K562 (cell line): ENCODE measurements at places on chromosomes 16 and 17. TPM values are rescaled to one million over a fixed set of nuclear protein-coding genes. Genes with fewer than 3 reads are reported as not detected.

The TNK1 gene
- 4.2 and 6.8 TPM in 2 replicates for polyA plus RNA-seq

The KRT36 gene
- not detected in 2 replicates for polyA plus RNA-seq

The FOXF1 gene
- polyA plus RNA-seq, result not detected in 2 replicates

The HEXIM1 gene
- polyA plus RNA-seq, result 24.4 and 26.2 TPM in 2 replicates

The TBX21 gene
- not detected in 2 replicates for polyA plus RNA-seq

The LRRC46 gene
- 0.53 and 1.4 TPM in 2 replicates for polyA plus RNA-seq

The TTYH2 gene
- 0.86 and 2.0 TPM in 2 replicates for polyA plus RNA-seq

DNA sequence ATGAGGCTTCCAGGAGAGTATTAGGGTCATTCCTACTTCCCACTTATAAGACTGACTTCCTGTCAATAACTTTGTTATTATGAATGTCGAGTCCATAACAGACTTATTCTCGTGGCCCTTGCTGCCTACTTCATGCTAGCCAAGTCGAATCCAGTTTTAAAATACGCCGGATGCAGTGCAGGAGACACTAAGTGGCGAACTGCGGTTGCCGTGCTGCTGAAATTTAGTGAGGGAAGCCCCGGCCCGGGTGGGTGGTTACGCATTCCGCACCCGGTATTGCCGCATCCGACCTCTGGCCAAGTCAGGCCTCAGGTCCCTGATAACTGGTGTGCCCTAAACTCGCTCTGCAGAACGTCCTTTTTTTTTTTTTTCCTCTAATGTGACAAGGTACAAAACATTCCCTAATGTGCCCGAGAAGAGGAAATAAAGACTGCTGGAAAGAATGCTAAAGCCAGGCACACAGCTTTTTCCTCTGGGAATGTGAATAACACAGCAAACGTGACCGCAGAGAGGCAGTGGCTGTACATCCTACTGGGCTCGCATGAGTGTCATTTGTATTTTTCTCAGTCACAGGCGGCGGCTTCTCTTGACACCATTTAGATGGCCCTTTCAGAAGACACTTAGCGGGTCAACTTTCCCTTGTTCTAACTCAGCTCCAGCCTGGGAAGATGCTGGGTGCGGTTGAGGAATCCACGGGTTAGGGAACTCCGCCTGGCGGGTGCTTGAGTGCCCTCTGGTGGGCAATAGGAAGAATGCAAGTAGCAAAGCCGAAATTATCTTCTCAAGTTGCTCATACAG lies 7.1 kb upstream of the AKTIP start:
- DNase-seq, result peak; percentile 75

GRCh38 chr17:42617956-42618431 lies 8.5 kb downstream of the TUBG1 start:
- peak; percentile 68 for DNase-seq

DNA sequence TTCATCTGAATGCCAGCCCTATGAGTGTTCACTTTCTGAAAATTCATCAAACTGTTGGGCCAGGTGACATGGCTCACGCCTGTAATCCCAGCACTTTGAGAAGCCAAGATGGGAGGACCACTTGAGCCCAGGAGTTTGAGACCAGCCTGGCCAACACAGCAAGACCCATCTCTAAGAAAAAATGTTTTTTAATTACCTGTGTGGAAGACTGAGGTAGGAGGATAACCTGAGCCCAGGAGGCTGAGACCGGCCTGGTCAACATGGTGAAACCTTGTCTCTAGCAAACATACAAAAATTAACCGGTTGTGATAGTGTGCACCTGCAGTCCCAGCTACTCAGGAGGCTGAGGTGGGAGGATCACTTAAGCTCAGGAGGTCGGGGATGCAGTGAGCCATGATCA lies 10.3 kb downstream of the MYH11 start:
- no peak for DNase-seq

DNA sequence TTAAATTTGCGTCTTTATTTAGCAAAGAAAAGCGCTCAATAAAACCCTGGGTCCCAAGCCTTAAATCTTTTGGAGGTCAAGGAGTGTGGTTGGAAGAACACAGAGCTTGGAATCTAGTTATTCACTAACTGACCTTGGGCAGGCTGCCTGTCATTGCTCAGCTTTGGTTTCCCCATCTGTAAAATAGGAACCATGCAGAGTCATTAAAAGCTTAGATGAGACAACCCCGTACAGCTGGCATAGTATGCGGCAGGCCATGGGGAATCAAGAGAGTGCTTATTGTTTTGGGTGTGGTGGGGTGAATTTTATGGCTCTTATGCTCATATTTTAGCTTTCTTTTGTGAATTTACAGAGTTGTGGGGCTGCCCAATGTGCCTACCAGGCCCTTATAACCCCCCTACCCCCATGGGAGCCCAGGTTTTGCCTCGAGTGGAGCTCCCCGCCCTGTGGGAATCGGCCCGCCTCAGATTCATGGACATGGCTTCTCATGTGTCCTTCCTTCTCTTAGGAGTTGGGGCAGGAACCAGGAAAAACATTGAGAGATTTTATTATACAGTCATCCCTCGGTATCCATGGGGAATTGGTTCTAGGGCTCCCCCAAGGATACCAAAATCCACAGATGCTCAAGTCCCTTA lies 113.5 kb downstream of the CLEC16A start:
- no peak for DNase-seq

- DNase-seq, result no peak
Observed at GRCh38 chr16:84829168-84829965, 9.6 kb downstream of the CRISPLD2 start.

DNA sequence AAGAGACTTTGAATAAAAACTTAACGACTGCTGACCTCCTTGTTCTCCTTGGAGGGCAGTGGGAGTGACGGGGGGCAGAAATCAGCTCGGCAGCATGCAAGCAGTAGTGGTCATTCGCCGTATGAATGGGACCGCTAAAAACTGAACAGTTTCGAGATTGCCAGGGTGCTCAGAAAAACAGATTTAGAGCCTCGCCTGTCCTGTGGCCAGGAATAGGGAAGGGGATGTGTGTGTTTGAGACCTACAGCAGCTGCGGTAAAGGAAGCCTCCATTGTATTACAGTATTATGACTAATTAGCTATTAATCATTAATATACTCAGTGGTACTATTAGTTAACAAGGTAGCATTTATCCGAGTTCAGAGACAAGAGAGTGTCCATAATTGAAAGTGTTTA lies 670 bp upstream of the ZNF652 start:
- DNase-seq, result no peak

DNA sequence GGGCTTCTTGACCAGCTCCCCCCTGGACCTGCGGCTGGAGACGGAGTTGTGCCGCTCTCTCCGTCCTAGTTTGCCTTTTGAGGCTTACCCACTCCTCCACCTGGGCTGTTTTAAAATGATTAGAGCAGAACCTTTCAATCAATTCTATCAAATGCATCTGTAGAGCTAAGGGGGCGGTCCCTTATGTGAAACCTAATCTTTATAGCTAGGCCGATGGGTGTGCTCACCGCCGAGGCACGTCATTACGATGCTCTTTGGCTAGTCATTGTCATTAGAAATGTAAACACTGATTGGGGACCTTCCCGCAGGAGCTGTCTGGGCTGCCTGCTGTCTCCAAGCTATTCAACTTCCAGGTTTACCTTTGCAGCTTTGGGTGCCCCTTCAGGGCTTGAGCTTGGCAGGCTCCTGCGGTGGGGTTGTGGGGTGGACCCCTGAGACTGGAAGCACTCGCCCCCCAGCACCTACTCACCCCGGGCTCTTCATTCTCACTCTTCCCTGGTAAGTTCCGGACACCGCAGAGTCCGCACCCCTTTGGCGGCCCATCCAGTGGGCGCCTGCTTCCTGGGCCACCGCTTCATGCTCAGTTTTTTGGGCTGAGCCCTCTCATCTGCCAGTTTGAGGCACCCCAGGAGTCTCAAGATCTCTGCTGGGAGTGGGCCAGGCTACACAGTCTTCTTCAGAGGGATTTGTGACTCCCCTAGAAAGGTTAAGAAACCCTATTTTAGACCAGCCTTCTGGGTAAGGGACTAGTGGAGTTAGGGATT lies 20.9 kb upstream of the IL17C start:
- peak; percentile 74 for DNase-seq

- no peak for DNase-seq
Observed at GRCh38 chr16:4053301-4053845, 62.9 kb downstream of the ADCY9 start.

- DNase-seq, result no peak
Observed at GRCh38 chr16:65601781-65602180, 479.9 kb upstream of the CDH11 start.

DNA sequence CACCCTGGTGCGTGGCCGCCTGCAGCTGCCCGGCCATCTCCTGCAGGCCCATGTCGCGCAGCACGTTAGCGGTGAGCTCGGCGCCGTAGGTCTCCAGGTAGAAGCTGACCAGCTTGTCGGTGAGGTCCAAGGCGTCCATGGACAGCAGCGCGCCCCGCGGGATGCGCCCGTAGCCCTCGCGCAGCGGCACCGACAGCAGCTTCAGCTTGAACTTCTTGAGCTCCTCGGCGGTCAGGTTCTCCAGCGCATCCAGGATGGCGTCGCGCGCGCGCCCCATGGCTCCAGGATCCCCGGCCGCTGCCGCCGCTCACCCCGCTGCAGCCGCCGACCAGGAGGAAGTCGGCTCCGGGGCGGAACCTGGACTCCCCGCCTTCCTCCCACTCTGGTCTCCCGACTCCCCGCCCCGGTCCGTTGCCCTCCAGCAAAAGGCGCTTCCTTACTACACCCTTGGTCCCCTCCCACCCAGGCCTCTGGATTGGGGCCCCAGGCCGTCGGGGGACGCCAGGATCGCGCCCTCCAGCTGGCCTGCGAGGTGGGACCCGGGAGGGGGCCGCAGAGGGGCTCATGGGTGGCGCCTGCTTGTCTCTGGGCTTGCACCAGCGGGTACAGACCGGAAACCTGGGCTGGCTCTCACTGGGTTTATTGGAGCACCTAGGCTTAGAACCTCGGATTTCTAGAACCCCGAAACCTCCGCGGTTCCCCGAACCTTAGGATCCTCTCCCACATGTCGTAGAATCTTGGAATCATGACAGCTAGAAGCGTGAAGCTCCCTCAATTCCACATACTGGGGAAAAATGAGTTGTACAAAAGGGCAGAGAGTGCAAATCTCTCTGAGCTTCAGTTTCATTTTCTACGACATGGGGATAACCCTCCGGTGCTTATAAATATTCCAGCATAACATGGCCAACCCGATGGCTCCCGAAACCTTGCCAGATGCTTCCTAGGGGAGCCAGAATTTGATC lies at the start of gene PYCARD:
TSS of gene PYCARD (minus strand) at position 347 of the 962 bp plus-strand sequence. CDS start at position 277, 70 bp downstream.
- peak; percentile 58 for DNase-seq

GRCh38 chr16:71630808-71631207 lies 4.8 kb downstream of the MARVELD3 start:
- DNase-seq, result no peak

GRCh38 chr16:83630979-83631378 lies 176.8 kb upstream of the HSBP1 start:
- DNase-seq, result no peak

DNA sequence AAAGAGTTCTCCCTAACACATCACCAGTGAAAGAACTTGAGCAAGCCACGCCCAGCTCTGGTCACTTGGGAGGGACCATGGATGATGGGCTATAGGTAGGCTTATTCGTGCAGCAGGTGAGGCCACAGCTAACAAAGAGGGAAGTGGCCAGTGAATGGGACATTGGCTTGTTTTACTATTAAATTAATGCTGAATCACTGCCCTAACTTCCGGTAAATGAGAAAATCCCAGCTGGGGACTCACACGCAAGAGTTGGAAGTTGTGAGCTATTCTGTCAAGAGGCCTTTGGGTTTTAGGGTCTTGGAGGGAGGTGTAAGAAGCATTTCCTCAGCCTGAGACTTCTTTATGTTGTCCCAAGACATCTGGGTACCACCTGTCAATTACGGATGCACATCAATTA lies 315.3 kb downstream of the XYLT1 start:
- DNase-seq, result no peak

- no peak for DNase-seq
Observed at GRCh38 chr16:72285728-72286127, 113.8 kb upstream of the PMFBP1 start.

DNA sequence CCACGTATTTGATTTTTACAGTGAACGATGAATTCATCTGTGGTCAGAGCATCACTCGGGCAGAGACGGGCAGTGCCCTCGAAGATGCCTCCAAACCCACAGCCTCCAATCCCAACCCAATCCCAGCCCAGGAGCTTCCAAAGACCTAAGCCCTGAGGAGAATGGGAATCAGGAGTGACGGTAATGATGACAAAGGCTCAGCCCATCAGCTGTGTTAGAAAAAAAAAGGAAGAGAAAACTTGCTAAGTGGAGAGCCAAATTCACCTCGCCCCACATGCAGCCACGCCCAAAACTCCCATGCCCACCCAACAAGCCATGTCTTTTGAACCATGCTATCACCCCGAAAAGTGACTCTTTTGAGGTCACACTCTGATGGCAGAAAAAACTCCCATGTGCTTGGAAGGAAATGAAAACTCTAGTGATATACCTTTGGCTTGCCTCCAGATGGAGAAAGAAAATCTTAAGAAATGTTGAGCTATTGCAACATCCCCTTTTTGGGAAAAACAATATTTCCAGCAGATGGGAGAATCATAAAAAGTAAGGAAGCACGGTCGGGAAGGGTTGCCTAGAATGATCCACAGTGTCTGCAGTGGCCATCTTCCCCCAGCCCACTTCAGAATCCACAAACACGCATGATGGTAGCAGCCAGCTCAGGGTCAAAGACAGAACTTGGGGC lies 37.7 kb downstream of the XYLT1 start:
- DNase-seq, result no peak
